ENCODE measurements at places on chromosomes 7 and 10. TPM values are rescaled to one million over a fixed set of nuclear protein-coding genes. Genes with fewer than 3 reads are reported as not detected.

- DNase-seq, result peak; percentile 79
- H3K36me3 ChIP-seq, result peaks cover 11% of the 10 kb centered on the region
- H3K4me1 ChIP-seq, result peaks cover 58% of the 10 kb centered on the region
- peak overlapping the region; percentile 15 for H3K4me3 ChIP-seq
These were observed 87.2 kb downstream of the CALD1 start for GRCh38 chr7:134866617-134867016.

DNA sequence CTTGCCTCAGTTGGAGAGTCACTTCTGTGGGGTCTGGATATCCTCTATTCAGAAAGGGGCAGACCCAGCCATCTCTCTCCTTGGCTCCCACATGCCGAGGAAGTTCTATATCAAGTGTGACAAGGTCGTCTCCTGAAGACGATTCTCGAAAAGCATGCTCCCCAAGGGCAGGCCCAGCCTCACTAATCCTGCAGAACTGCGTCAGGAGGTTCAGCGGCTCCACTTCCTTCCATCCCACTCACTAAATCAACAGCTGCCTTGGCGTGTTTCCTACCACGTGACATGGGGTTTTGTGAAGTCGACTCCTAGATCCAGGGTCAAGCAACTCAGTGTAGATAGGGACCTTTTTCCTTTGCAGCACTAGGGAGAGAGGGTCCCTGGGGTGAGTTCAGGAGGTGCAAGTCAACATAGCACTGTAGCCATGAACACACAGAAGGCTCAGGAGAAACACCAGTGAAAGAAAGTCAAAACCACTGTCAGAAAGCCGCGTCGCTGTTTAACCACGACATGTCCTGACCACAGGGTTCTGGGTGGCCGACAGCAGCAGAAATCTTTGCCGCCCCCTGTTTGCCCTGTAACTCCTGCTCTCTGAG, 156.4 kb downstream of the PRPF18 start:
- no peaks in the 10 kb centered on the region for H3K4me1 ChIP-seq
- H3K36me3 ChIP-seq, result peaks cover 12% of the 10 kb centered on the region
- H3K27me3 ChIP-seq, result no peaks in the 10 kb centered on the region
- no peak overlapping the region for H3K27ac ChIP-seq

- no peaks in the 10 kb centered on the region for H3K36me3 ChIP-seq
- H3K4me1 ChIP-seq, result peaks cover 19% of the 10 kb centered on the region
- H3K4me3 ChIP-seq, result no peak overlapping the region
- no peaks in the 10 kb centered on the region for H3K27me3 ChIP-seq
- peak overlapping the region; percentile 79 for H3K27ac ChIP-seq
- DNase-seq, result peak; percentile 72
These were observed 59.1 kb downstream of the ZNF365 start for GRCh38 chr10:62433181-62433692.

Gene CFAP58
- 0.03 TPM for polyA plus RNA-seq

Gene CFTR
- 0.03 TPM for polyA plus RNA-seq

DNA sequence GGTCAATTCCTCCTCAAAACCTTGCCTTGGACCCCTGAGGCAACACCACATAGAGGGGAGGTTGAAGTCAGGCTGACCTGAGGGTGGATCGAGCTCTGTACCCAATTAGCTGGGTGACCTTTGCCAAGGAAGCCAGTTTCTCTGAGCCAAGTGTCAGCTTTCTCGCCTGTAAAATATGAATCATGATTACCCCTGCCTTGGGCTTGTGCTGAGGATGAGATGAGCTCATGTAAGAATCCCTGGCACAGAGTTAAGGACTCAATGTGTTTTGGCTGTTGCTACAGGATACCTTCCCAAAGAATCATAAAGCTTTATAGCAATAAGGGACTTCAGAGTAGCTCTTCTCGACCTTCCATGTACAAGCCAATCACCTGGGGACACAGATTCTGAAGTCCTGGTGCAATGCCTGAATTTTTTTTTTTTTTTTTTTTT, 43.5 kb upstream of the CACUL1 start:
- DNase-seq, result no peak
- no peaks in the 10 kb centered on the region for H3K36me3 ChIP-seq
- H3K27ac ChIP-seq, result no peak overlapping the region
- H3K4me1 ChIP-seq, result no peaks in the 10 kb centered on the region
- H3K4me3 ChIP-seq, result no peak overlapping the region
- H3K27me3 ChIP-seq, result no peaks in the 10 kb centered on the region

DNA sequence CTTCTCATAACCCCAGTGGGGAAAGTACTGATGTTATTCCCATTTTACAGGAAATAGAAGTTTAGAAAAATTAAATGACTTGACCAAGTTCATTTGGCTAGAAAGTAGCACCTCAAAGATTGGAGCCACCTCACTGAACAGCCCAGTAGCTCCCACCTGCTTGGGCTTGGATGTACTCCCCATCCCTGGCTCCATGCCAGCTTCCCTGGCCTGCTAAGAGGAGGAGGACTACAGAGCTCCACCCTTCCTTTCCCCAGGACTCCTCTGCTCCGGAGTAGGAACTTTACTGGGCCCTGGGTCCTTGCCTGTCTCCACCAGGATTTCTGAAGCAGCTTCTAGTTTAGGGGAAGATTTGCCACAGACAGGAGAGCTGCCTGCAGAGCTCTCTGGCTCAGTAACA, 3.1 kb downstream of the HPS6 start:
- no peak overlapping the region for H3K4me3 ChIP-seq
- H3K4me1 ChIP-seq, result peaks cover 14% of the 10 kb centered on the region
- H3K36me3 ChIP-seq, result no peaks in the 10 kb centered on the region

DNA sequence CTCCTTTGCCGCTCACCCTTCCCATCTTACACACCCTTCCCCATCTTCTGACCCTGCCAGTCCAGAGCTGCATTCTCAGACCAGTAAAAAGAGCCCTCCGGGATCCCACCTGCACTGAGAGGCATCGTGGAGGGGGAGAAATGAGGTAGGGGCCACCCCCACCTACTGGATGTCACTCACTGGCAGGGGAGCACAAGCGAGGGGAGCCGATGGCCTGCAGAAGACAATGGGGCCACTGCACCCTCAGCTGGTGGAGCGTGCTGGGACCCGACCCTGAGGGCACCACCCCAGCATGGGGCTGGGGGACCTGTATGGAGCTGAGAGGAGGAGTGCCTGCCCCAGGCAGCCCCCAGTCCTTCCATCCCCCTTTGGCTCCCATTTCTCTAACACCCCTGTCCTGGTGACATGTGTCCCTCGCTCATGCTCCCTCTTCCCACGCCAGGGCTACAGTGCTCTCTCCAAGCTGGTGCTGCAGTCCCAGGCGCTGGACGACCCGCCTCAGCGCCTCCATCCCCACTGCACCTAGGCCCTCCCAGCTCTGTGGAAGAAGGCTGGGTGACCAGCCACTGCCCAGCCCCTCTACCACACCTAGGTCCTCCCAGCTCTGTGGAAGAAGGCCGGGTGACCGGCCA, 49.8 kb downstream of the RASGEF1A start:
- no peak overlapping the region for H3K27ac ChIP-seq
- no peak for DNase-seq
- no peaks in the 10 kb centered on the region for H3K27me3 ChIP-seq
- H3K36me3 ChIP-seq, result no peaks in the 10 kb centered on the region
- H3K4me1 ChIP-seq, result no peaks in the 10 kb centered on the region

Gene EVX1
- polyA plus RNA-seq, result not detected

Gene TMEM72
- polyA plus RNA-seq, result not detected

Gene POLR2J2
- polyA plus RNA-seq, result 1.7 TPM

Gene GARIN1A
- 0.65 TPM for polyA plus RNA-seq

Gene POU6F2
- not detected for polyA plus RNA-seq
